ENCODE measurements at places on chromosomes 12 and 14. TPM values are rescaled to one million over a fixed set of nuclear protein-coding genes. Genes with fewer than 3 reads are reported as not detected.

DNA sequence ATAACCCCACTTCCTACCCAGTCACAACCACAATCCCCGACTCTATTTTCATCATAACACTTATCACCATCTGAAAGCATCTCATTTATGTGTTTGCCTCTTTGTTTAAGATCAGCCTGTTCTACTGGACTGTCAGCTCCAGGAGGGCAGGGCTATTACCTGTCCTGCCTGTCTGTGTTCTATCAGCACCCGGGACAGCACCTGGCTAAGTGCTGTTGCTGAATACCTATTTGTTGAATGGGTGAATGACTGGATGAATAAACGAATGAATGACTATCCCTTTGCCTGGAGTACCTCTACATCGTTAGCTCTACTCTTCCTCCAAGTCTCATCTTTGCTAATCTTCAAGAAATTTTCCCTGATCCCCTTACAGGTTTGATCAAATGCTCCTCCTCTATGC lies 69.0 kb downstream of the WSCD2 start:
- no peak for DNase-seq

C12orf54 gene
- total RNA-seq = not detected

GRCh38 chr14:50173891-50174290 lies 57.5 kb downstream of the SOS2 start:
- peak; percentile 8 for DNase-seq

- no peak for DNase-seq
These were observed 108.1 kb downstream of the ERC1 start for GRCh38 chr12:1099158-1099557.

ADAMTS20 gene
- 0.03 TPM for total RNA-seq

DNA sequence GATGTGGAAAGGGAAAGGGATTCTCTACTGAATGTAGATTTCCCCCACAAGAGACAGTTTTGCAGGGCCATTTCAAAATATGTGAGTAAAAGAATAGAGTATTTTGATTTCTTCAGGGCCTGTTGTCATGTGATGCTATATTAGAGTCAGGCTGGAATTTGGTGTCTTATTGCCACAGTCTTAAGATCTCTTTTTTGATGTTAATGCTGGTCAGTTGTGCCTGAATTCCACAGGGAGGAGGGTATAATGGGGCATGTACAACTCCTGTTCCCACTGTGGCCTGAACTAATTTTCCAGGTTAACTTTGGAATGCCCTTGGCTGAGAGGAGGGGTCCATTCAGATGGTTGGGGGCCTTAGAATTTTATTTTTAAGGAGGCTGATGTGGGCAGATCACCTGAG lies 111.0 kb upstream of the MAX start:
- DNase-seq = no peak

Data from HT1080 (cell line).